ENCODE measurements at places on chromosomes 1 and 21.

DNA sequence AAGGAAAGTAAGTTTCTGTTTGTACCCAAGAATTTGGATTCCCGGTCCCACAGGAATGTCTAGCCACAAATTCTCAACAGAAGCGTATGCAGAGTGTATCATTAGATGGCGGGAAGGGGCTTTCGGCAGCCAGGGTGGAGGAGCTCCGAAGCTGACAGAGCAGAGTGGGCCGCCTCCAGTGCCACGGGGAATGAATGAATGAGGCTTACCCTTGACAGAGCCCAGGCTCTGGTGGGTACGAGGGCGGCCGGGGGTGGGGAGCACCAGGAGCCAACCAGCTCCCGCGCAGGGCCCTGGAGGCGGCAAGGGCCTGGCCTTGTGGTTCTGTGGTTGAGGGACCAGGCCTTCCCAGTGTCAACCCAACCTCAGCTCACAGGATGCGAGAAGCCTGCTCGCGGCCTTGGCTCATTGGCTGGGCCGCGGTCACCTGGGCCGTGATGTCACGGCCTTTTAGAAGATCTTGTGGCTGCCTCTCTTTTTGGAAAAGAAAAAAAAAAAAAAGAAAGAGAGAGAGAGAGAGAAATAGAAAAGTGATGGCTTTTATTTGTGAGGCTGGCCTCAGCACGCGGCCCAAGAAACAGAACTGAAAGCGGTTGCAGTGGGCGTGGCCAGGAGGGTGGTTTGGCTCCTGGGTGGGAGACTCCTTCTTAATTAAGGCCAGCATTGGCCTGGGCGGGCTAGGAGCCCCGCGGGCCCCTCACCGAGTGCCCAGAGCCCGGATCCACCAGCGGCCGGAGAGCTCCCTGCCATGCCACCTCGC lies 34.9 kb upstream of the RUNX3 start:
- DNase-seq, result no peak

DNA sequence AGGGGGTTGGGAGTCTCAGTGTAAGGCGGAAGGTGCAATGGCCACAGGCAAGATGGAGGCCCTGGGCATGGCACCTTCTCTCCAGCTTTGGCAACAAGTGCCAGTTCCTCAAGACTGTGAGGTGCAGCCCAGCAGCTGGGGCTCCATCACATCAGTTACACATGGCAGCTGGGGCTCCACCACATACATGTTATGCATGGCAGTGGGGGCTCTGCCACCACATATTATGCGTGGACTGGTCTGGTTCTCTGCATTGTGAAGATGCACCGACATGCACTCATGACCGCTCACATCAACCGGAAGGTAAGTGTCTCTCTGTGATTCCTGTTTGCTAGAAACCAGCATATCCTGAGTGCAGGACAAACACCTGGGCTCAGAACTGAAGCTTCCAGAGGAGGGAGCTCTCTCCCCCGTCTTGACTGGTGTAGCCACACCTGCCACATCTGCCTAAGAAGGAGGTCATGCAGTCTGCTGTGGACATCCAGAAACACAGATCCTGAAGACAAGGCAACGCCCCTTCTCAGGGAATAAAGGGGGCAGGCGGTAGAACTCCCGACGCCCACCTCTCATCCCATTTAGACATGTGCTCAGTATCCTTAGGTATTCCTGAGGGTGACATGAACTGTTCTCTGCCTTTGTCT lies 104.1 kb upstream of the TMPRSS2 start:
- peak; percentile 42 for DNase-seq

GRCh38 chr21:26405735-26406361 lies 167.2 kb downstream of the CYYR1 start:
- DNase-seq, result peak; percentile 74

- DNase-seq, result peak; percentile 23
Observed at GRCh38 chr21:20999659-21000058, 1.4 kb downstream of the NCAM2 start.

DNA sequence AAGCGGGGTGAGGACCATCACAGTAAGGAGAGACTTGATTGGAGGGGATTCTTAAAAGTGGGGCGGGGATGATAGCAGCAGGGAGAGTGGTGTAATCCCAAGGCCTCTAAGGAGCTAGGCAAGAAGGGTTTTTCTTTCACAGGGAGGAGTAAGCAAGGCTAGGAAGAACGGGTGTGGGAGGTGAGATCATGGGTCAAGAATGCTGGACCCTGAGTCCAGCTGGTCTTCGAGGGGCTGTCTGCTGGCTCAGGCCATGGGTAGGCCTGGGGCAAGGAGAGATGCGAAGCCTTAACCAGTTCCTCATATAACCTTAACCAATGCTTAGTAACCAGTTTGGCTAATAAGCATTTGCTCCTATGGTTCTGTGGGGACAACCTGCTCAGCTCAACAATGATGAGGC lies 599.1 kb downstream of the NPHP4 start:
- no peak for DNase-seq

Data from H54 (cell line).